ENCODE measurements at places on chromosomes 11 and 22.

DNA sequence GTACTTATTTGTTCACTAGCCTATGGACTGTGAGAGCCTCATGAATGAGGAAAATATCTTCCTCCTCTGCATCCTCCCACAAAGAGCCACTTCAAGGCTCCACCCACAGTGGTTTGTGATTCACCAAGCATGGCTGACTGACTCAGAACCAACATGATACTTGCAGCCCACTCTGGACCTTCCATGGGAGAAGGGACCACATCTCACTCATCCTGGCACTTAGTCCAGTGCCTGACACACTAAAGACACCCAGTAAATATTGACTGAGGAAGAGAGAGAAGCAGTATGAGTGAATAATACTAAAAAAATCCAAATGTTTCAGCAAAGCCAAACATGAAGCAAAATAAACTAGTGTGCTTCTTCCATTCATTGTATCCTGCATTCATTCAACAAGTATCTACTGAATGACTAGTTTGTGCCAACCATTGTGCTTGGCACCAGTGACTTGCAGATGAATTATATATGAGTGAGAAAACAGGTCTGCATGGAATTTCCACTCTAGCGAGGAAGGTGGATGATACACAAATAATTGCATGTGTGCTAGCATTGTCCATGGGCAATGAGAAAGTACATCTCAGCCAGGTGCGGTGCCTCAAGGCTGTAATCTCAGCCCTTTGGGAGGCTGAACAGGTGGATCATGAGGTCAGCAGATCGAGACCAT, 54.9 kb upstream of the BLID start:
- no peak for DNase-seq

DNA sequence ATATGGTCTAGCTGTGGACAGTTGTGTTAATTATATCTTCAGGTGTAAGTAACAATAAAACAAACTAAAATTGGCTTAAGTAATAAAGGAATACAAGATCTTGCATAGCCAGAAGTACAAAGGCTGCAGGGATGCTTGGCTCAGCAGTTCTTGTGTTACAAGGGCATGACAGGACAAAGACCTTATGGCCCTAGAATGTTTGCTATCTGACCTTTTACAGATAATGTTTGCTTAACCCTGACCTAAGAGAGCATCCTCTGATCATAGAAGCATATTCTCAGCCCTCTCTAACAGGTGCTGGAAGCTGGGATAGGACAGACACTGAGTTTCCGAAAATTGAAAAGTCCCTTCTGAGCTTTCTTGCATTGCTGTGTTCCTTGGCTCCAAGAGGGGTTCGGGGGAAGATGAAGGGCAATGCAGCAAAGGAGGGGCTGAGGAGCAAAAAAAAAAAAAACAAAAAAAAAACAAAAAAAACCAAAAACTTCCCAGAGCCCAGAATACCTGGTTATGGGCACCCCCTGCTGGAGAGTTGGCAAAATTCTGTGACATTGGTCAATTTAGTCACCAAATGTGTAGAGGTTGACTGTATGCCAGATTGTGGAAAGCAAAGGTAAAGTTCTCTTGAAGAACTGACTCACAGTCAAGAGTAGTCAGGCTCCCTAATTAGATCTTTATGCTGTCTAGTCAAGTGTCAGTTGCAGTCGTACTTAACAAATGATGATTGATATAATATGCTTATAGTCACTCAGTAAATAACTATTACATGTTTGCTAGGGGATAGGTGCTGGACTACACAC, 10.4 kb upstream of the HIKESHI start:
- DNase-seq = peak; percentile 23

DNA sequence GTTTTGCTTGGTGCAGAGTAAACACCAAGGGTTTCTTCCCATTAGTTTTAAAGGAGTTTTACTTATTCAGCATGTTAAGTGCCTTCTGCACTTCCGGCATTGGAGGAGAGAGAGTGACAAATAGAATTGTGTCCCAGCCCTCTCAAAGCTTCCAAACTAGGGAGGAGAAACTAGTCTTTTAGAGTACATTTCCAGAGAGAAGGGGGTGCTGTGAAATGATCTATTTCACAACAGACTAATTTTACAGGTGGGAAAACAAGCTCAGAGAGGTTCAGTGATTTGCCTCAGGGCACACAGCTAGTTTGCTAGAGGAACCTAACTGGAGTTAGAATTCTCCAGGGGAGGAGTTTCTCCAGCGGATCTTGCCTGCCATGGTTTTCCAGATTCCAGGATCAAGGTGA, 12.6 kb downstream of the MPST start:
- DNase-seq = no peak

- DNase-seq = no peak
Observed at GRCh38 chr11:71083105-71083504, 169.3 kb downstream of the SHANK2 start.

DNA sequence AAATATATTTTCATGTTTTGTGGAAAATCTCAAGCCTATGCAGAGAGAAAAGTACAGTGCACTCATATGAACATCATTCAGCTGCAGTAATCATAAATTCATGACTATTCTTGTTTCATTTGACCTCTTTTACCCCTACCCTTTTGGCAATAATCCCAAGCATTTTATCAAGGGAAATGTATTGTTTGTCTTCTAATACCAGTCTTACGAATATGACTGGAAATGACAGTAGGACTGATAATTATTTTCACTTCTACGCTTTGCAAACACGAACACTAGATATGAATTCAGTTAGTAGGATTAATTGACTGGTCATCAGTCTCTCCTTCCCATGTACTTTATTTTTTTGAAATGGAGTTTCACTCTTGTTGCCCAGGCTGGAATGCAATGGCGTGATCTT, 90.3 kb downstream of the MTMR3 start:
- DNase-seq = no peak

DNA sequence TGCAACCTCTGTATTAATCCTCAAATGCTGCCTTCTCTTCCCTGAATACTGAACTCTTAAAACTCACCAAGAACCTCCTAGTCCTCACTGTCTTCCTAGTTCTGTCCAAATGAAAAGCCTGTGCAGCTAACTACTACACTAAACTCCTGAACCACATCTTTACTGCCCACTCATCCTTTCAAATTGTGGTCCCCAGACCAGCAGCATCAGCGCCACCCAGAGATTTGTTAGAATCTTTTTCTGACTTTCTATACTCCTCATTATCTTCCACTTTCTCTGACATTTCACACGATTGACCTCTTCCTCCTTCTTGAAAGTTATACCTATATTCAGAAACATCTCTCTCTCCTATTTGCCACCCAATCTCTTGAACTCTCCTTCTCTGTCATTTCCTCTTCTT, 461.3 kb downstream of the DLG2 start:
- DNase-seq = no peak

- no peak for DNase-seq
Observed at GRCh38 chr11:45062115-45062514, 84.3 kb upstream of the PRDM11 start.

GRCh38 chr22:44408829-44409192, 89.2 kb downstream of the RTL6 start:
- DNase-seq = no peak

GRCh38 chr11:15523543-15523942, 408.8 kb downstream of the INSC start:
- no peak for DNase-seq

- no peak for DNase-seq
Observed at GRCh38 chr11:13033760-13034533, 24.8 kb downstream of the RASSF10 start.

DNA sequence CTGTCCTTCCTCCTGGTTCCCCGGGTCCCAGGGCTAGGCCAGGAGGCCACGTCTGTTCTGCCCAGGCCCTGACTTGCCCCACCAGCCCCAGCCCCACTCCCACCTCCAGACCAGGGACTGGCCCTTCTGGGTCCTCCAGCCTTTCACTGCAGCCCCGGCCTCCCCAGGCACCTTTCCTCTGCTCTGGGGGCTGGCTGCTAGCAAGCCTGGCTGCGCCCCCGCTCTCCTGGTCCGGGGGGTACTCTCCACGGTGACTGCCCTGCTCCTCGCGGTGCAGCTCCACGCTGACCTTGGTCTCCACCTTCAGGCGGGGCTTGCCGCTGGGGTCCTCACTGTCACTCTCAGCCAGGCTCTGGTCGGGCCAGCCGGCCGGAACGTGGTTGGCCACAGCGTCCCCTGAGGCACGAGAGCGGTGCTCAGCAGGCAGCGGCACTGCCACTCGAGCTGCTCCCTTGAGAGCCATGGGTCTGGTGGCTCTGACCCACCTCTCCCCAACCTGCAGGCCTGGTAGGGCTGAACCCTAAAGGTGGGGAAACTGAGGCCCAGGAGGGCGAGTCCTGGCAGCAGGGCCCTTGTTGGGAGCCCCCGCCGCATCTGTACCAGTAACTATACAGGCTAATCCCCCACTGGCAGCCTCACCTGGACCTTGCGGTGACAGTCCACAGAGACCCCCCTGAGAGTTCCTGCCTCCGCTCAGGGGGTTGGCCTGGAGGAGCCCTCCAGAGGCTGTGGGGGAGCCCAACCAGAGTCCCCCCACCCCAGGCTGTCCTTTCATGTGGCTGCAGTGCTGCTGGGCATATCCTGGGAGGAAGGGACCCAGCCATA, 29.0 kb downstream of the TRMU start:
- no peak for DNase-seq

- peak; percentile 38 for DNase-seq
Observed at GRCh38 chr11:32006799-32007388, 84.0 kb upstream of the RCN1 start.

DNA sequence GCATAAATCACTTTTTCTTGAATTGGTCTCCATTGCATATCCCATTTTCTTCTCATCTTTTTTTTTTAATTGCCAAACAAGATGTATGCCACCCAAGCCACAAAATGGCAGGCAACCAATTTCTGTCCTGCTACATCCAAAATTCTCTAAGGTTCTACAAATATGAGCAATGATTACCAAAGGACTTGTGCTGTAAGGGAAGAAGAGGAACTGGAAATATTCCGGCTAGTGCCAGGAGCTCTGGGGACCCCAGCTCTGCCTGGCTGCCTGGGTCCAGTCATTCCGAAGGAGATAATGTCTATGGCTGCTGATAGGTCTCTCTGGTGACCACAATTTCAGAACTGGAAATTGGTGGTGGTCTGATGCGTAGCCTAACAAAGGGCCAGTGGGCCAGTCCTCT, 17.1 kb upstream of the SNX32 start:
- no peak for DNase-seq

DNA sequence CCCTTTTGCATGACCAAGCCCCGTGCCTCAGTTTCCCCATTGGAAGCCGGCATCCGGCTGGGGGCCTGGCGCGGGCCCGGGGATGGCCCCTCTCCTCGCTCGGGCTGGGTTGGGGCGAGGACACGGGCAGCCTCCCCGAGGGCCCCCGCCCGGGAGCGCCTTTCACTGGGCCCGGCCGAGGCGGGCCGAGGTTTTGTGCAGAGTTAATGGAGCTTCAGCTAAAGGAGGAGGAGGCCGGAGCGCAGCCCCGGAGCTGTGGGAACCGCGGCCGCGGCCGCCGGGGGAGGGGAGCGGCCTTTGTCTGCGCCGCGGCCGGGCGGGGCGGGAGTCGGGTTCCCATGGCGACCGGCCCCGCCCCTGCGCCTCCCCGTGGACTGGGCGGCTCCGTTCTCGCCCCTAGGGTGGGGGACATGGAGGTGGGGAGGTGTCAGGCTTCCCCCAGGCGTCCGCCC, 1.4 kb upstream of the MAPK11 start:
- no peak for DNase-seq

DNA sequence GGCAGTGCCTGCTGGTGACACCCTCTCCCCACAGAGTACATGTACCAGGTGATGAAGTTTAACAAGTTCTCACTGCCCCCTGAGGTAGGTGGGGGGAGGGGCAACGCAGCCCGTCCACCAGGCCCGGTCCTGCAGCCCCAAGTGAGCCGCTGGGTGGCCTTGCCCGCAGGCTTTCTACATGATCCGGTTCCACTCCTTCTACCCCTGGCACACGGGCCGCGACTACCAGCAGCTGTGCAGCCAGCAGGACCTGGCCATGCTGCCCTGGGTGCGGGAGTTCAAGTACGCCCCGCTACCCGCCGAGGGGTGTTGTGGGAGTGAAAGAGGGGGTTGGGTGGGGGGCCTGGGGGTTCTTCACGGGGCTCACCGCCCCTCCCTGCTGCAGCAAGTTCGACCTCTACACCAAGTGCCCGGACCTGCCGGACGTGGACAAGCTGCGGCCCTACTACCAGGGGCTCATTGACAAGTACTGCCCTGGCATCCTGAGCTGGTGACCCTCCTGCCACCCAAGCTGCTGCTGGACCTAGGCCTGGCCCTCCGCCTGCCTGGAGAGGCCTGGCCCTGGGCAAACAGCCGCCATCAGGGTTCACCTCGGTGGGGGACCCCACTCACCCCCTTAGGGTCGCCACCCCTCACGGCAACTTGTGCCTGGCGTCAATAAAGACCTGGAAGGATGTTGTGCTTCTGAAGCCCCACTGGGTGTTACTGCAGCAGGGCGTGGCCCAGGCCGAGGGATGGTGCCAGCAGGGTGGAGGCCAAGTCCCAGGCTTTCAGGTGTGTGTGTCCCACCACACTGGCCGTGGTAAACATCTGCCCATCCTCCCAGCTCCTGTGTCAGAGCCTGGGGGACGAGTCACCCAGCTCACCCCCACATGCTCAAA, 2.9 kb downstream of the MIOX start:
- no peak for DNase-seq

DNA sequence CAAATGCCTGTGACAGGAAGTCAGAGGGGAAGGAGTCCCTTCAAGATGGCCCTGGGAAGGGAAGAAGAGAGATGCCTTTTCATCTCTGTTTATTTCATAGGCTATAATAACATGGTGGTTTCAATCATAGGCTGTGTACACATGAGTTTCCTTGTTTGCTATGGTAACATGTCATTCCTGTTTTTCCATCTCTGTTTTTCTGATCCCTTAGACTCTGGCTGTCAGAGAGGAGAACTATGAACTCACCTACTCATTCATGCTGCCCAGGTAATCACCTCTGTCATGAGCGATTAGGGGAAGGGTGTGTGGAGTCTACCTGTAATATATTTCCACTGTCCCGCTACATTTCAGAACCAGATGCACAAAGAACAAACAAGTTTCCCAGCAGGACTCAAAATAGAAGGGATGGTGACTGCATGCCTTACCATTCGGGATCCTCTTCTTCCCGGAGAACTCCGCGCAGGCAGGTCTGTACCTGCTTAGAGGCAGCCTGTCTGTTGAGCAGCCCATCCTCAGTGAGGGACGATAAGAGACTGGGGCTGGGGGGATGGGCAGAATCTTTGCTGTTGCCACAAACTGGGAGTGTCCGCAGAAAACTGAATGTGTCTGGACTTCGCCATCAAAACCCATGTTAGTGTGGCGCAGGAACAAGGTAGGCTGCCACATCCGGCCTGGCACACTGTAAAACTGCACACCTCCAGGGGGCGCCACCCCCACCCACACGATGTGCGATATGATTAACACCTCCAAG, 7.1 kb upstream of the PEX26 start:
- no peak for DNase-seq

Measured in astrocyte of the cerebellum (primary cell).